ENCODE measurements at places on chromosomes 7 and 10.

GRCh38 chr10:4546500-4546899 lies 279.5 kb upstream of the AKR1E2 start:
- DNase-seq, result no peak

GRCh38 chr10:131730771-131731497 lies 169.9 kb upstream of the PPP2R2D start:
- no peak for DNase-seq

GRCh38 chr7:99843808-99844207 lies 16.0 kb downstream of the CYP3A43 start:
- no peak for DNase-seq

DNA sequence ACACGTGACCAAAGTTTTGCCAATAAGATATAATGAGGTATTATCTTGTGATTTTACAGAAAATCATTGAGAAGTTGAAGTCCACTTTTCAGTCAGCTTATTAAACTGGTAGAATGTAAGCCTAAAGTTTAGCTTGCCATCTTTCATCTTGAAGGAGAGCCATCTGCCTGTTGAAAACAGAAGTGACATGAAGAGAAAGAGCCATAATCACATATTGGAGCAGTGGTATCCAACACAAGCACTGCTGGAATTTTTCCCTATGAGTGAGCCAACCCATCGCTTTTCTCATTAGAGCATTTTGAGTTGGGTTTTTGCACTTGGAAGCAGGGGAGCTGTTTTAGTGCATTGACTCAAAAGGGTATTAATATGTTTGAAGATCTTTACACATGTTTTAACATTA lies 117.6 kb upstream of the FERD3L start:
- DNase-seq, result no peak

DNA sequence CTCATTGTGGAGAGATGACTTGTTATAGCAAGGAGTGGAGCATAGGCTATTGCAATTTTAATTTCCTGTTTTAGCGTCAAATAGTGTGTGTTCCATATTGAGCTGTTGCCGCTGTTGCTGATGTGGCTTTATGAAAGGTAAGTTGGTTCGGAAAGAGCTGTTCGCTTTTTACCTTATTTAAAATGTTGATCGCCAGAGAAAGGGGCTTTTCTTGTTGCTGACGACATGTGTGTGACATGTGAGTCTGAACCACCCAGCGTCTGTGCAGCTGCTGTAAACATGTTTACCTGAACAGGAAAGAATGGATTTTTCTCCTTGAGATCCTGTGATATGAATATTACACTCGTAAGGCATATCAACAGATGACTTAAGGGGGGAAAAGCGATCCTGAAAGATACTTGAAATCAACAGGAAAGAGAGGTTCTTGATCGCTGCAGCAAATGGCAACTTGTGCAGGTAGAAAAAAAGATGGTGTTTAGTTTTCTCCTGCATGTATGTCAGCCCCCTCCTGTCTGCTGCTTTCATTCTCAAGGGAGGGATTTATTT lies 2.5 kb downstream of the ZEB1 start:
- peak; percentile 78 for DNase-seq

DNA sequence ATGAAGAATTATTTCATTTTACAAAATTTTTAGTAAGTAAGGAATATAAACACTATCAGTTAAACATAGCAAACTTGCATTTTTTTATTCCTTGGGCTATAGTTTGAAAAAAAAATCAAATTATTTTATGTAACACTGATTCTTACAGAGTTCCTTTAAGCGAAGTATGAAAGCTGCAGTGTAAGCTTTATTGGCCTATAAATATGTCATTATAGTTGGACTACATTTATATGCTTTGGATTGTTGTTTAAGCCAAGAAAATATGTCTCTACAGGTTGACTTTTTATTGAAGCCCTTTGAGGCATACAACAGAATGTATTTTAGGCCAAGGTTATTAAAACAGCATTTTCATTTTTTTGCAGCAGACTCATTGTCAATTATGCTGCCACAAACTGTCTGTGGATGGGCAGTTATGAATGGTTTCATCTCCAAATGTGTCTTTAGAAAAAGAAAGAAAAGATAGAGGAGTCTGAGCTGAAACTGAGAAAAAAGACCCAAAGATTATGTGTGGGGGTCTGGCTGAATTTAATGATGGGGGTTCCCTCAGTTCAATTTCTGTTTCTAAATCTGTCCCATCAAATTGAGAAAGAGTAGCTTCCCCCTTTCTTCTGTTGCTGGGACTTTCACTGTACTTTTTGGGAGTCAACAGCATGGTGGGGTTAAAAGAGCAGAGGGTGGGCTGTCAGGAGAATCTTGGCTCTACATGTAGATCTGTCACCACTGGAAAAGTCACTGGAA lies 43.1 kb downstream of the ARID5B start:
- peak; percentile 21 for DNase-seq

DNA sequence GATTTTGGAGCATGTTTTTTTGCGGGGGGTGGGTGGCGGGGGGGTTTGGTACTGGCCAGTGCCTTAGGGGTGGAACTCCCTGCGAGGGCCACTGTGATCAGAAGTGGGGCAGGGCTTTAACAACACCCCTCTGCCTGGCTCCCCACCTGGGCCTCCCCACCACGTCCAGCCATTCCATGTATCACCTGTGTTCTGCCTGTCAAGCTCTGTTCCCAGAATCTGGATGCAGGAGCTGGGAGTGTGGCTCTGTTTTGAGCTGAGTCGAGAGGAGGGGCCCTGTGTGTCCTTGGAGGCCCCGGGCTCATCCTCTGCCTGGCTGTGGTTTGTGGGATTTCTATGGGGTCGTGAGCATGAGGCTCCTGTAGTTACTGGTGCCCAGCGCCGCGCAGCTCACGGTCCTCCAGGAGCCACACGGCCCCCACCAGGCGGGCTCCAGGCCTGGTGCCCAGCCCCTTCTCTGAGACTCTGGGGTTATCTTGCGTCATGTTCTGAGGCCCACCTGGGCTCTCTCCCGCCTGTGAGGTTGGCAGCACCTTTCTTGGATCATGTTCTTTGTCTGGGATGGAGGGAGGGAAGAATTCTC lies 29.6 kb downstream of the PFKFB3 start:
- DNase-seq, result no peak

DNA sequence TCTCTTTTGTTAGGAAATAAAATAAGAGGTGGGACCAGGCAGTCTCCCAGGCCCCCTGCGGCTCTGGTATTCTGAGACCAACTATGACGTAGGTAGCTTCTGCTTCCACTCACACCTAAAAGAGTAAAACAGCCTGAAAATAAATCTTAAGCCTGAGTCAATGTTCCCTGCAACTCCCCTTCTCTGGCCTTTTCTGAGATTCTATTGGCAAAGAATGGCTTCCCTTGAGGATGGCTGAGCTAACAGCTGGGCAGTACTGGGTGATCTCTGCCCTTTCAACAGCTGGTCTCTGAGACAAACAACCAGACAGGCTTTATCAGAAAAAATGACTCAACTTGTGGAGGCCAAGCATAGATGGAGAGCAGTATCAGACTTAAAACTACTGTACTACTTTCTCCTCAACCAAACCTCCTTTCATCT lies 58.7 kb downstream of the CREB3L2 start:
- no peak for DNase-seq
